ENCODE measurements at places on chromosomes 13 and 19.
A peak's percentile ranks its signal among the peaks of the same experiment; 100 is the strongest.

GRCh38 chr13:100534147-100534843 is 54.3 kb downstream of the GGACT start:
- DNase-seq, result no peak

- no peak for DNase-seq
Measured at GRCh38 chr19:1935484-1936208, 5.3 kb upstream of the CSNK1G2 start.

GRCh38 chr13:91649456-91649855 is 251.0 kb downstream of the GPC5 start:
- DNase-seq, result no peak

GRCh38 chr13:99961636-99962035 is 9.9 kb downstream of the ZIC5 start:
- DNase-seq, result no peak

DNA sequence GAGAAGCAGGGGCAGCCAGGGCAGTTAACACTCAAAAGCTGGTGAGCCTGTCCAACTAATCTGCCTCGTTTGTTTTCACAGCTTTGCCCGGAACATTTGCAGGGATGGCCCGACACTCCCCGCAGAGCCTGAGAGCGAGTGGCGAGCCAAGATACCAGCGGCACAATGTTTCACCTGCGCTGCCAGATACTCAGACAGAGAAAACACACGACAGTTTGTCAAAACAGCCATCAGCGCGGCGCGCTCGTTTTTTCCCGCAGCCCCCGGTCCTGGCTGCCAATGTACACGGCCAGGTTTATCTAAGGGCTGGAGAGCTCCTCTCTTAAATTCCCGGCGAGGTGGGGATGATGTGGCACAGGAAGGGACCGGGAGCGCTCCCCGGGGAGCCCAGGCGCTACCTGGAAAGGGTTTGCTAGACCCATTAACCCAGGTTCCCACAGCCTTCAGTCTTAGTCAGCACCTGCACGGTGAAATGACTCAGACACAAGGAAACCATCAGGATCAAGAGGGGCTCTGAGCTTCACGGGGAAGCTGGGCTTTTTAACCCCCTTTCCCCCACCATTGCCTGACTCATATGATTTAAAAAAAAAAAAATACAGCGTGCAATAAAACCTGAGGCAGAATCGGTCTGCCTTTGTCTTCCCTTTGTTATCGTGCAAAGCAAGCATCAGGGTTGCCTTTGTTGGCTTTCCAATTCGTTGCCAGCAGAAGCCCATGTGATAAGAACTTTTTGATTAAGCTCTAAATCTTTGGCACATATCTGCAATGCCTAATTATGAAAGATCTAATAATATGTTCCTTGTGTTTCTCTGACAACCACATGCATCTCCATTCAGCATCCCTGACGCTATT is 186.2 kb downstream of the EFNB2 start:
- DNase-seq, result no peak

- DNase-seq, result no peak
Measured at GRCh38 chr13:35954207-35954560, 177.0 kb downstream of the DCLK1 start.

DNA sequence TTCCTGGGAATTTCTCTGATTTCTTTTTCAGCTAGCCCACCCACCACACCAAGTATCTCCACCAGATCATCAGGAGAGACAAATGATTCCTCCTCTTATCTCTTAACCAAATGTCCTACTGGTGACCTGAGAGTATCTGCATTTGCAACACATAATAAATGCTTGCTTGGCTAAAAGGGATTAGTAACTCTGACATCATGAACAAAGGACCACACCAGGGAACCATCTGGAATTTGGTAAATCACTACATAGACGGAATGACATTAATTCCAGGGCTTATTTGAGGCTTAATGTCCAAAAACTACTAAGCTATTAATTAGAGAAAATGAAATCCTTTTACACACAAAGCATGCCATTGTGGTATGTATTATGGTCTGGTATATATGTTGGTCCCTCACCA is 139.0 kb downstream of the RAP2A start:
- no peak for DNase-seq

DNA sequence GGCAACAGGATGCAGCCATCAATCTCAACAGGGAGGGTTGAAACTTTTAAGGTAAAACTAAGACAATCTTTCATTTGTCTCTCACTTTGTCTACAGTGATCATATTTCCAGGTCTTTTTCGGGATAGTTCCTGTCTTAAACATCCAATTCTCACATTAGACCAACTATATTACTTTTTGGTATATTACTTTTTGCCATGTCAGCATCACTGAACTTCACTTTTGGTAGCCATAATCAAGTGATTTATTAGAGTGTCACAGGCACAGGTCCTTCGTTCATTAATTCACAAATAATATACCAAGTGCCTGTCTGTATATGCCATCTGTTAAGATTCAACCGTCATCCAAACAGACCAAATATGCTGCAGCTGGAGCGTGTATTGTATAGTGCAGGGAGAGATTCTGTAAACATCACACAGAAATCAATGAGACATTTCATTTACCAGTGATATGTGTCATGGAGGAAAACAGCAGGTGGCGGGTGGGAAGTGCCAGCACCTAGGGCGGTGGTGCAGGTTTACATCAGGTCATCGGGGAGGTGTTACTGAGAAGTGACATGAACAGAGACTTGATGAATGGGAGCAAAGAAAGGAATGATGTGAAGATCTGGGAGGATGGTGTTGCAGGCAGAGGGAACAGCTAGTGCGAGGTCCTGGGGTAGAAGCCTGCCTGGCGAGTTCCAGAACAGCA is 24.9 kb downstream of the ARHGEF7 start:
- DNase-seq, result no peak

- peak; percentile 21 for DNase-seq
Measured at GRCh38 chr19:31099515-31100205, 249.6 kb downstream of the TSHZ3 start.

DNA sequence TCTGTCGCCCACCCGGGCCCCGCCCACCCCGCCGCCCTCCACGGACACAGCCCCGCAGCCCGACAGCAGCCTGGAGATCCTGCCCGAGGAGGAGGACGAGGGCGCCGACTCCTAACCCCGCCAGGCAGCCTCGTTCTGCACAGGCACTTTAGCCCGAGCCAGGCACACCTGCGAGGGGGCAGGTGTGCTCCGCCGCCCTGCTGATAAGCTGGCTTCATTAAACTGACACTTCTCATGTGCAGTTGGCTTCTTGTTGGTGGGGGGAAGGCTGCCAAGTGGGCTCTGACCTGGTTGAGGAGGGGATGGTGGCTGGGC is 8.2 kb downstream of the IL4I1 start:
- no peak for DNase-seq

DNA sequence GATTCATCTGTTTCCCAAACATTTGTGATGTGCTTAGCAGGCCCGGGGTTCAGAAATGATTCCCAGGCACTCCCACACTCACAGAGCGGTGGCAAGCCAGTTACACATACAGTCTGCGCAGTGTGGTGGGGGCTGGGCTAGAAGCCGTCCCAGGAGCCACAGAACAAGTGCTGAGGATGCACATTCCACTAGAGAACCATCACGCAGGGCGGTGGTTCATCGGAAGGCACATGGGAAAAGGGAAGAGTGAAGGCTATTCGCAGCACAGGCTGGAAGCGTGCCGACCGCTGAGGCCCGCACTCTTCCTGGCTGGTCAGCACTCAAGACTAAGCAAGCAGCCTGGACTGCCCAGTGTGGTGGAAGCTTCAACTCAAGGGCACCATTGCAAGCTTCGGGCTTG is 126.3 kb upstream of the SLC7A1 start:
- no peak for DNase-seq

GRCh38 chr13:69921156-69921555 is 186.5 kb upstream of the ATXN8OS start:
- DNase-seq, result no peak

DNA sequence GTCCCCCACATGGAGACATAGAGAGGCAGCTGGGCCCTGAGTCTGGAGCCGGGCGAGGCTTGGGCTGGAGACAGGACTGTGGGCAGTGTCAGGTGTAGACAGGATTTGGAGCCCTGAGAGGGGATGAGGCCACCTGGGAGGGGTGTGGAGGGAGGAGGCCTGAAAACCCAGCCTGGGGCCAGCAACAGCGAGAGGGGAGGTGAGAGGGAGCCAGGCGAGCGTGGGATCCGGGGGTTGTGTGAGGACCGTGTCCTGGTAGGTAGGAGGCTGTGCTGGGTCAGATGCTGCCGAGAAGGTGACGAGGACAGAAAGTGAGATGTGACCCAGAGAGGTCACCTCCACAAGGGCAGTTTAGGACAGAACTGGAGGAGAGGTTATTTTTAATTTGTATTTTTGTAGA is 7.4 kb downstream of the MPND start:
- DNase-seq, result no peak

GRCh38 chr13:40386586-40386985 is 279.9 kb downstream of the FOXO1 start:
- DNase-seq, result no peak

- DNase-seq, result no peak
Measured at GRCh38 chr13:75055296-75055695, 426.7 kb downstream of the TBC1D4 start.

- no peak for DNase-seq
Measured at GRCh38 chr19:42606660-42607351, 12.1 kb upstream of the CEACAM8 start.
